Fibroblast of the aortic adventitia (primary cell): ENCODE measurements at places on chromosomes 7 and 10. TPM values are rescaled to one million over a fixed set of nuclear protein-coding genes. Genes with fewer than 3 reads are reported as not detected.

DNA sequence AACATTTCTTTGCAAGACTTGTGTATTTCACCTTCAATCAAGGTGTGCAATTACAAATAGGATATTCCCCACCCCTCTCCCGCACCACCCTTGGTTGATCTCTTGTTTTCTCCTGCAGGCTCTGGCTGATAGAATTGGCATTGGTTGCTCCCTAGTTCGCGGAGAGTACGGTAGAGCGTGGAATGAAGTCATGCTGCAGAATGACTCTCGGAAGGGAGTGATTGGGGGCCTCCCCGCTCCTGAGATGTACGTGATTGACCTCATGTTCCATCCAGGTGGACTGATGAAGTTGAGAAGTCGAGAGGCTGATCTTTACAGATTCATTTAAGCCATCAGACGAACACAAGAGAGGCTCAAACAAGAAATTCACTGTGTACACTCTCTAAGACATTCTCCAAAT, 58.2 kb upstream of the MSRB2 start:
- no peak for DNase-seq

GRCh38 chr7:25319707-25320106, 91.4 kb upstream of the NPVF start:
- DNase-seq, result no peak

The AKR1D1 gene
- total RNA-seq, result not detected in 2 replicates

GRCh38 chr7:8310876-8311275, 48.9 kb upstream of the ICA1 start:
- DNase-seq, result no peak

The HIF1AN gene
- total RNA-seq, result 12.9 and 17.3 TPM in 2 replicates

DNA sequence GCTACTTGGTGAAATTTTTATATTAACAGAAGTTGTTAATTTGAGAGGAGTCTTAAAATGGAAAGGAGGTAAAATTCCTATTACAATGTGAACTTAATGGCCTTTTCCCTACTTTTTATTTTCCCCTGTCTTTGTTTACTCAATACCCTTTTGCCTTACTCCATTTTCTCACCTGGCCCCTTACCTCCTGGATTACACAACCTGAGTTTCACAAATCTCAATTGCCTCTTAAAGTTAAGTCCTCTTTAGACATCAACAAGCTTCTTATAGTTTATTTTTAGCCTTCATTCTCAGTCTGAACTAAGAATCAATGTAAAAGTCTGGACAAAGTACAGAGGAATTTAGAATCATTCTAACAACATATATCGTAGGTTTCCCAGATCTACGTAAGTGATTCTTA, 247.0 kb downstream of the PCDH15 start:
- DNase-seq, result no peak

GRCh38 chr7:136869001-136869961, 829 bp downstream of the CHRM2 start:
- DNase-seq, result no peak

- DNase-seq, result no peak
Measured at GRCh38 chr7:157586426-157586955, 249.7 kb downstream of the DNAJB6 start.

The STEAP4 gene
- 1.8 and 2.1 TPM in 2 replicates for total RNA-seq

The ANTXRL gene
- total RNA-seq, result not detected in 2 replicates

The CACNA2D1 gene
- 46.0 and 90.5 TPM in 2 replicates for total RNA-seq

The SH3PXD2A gene
- total RNA-seq, result 15.8 and 20.4 TPM in 2 replicates

- DNase-seq, result no peak
Measured at GRCh38 chr7:56218510-56218909, 102.3 kb upstream of the NUPR2 start.

DNA sequence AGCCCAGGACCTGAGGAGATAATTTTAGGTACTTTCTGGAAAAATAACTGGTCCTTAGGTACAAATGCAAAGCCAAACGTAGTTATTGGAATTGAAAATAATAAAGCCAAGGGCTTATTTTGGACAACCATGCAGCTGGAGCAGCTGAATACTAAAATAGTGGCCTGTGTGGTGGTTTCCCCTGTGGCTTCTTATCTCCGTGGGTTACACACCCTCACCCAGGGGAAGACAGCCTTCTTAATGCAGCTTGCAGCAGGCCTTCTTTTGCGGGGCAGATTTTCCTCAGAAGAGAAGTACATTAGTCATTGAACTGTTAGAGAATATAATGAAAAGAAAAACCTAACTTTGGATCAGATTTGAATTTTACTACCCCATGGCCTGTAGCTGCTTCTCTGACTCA, 133.5 kb downstream of the ST7 start:
- DNase-seq, result peak; percentile 55

The A1CF gene
- not detected in 2 replicates for total RNA-seq

The FZD8 gene
- total RNA-seq, result 8.8 and 15.4 TPM in 2 replicates

- DNase-seq, result no peak
Measured at GRCh38 chr7:1270181-1270580, 37.5 kb downstream of the UNCX start.

The PTPN20 gene
- 0.27 TPM in 1 of 2 replicates, not detected in the other for total RNA-seq

- DNase-seq, result no peak
Measured at GRCh38 chr10:107589081-107589480, 424.6 kb upstream of the SORCS1 start.

DNA sequence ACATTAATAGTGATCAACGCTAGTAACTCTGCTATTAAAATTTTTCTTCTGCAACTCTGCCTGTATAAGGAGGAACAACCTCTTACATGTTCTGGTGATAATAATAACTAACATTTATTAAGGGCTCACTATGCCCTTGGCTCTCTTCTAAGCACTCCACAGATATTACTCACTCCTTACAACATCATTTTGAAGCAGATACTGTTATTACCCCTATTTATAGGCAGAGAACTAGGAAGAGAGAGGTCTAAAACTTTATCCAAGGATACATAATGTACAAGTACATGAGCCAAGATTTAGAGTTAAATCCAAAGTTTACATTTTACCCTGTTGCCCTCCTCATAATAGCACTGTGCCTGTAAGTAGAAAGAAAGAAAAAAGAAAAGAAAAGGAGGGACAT, 205.6 kb downstream of the DYNC1I1 start:
- DNase-seq, result no peak

- DNase-seq, result no peak
Measured at GRCh38 chr7:133165529-133165928, 83.6 kb upstream of the CHCHD3 start.

DNA sequence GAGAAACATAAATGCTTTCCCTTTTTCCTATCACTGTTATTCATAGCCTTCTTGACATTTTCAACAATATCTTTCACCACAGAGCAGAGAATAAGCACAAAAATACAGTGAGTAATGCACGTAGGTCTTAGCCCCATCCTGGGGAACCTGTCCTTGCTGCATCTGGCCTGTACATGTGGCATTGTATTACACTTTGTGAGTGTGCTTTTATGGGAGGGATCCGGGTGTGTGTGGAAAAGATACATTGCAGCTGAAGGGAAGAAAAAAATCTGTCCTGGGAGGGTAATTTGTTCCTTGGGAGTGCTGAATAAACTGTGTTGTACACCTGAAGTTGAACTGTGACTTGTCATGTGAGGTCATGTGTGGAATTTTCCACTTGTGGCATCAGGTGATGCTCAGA, 422.7 kb upstream of the LRGUK start:
- DNase-seq, result no peak

The GRID1 gene
- not detected in 2 replicates for total RNA-seq
